ENCODE measurements at places on chromosomes 5 and 9. TPM values are rescaled to one million over a fixed set of nuclear protein-coding genes. Genes with fewer than 3 reads are reported as not detected.

The IFNA13 gene
- not detected for total RNA-seq

The FUT7 gene
- not detected for total RNA-seq

The PGM5 gene
- total RNA-seq: 2.6 TPM

The SOHLH1 gene
- total RNA-seq: not detected

The SPATA31C1 gene
- not detected for total RNA-seq

The ADGRV1 gene
- under 0.01 TPM for total RNA-seq

The DOCK2 gene
- total RNA-seq: 7.3 TPM

The OR1J2 gene
- total RNA-seq: 0.32 TPM

The CDH9 gene
- total RNA-seq: not detected

The CCNG1 gene
- 228 TPM for total RNA-seq

The SOWAHA gene
- under 0.01 TPM for total RNA-seq

The NIM1K gene
- 0.43 TPM for total RNA-seq

The PTPN3 gene
- under 0.01 TPM for total RNA-seq

The SH3TC2 gene
- total RNA-seq: 13.4 TPM

The DPYSL3 gene
- total RNA-seq: 126 TPM

The CYFIP2 gene
- 11.6 TPM for total RNA-seq

The MORN5 gene
- not detected for total RNA-seq

The PCDHGA10 gene
- total RNA-seq: 12.2 TPM

The CDC20B gene
- not detected for total RNA-seq

The MAP1B gene
- total RNA-seq: 124 TPM

The TNFSF8 gene
- not detected for total RNA-seq

The APBA1 gene
- 11.2 TPM for total RNA-seq

The ECSCR gene
- not detected for total RNA-seq

The ISCA1 gene
- total RNA-seq: 45.3 TPM

The IFNB1 gene
- not detected for total RNA-seq

The PCDHGB1 gene
- 2.2 TPM for total RNA-seq

The NR6A1 gene
- total RNA-seq: under 0.01 TPM

The C1QTNF3 gene
- total RNA-seq: 0.86 TPM

Data from fibroblast of villous mesenchyme (primary cell).